ENCODE measurements at places on chromosomes 12 and 14.

- no peak for DNase-seq
Measured at GRCh38 chr12:119283310-119283709, 51.2 kb upstream of the CCDC60 start.

DNA sequence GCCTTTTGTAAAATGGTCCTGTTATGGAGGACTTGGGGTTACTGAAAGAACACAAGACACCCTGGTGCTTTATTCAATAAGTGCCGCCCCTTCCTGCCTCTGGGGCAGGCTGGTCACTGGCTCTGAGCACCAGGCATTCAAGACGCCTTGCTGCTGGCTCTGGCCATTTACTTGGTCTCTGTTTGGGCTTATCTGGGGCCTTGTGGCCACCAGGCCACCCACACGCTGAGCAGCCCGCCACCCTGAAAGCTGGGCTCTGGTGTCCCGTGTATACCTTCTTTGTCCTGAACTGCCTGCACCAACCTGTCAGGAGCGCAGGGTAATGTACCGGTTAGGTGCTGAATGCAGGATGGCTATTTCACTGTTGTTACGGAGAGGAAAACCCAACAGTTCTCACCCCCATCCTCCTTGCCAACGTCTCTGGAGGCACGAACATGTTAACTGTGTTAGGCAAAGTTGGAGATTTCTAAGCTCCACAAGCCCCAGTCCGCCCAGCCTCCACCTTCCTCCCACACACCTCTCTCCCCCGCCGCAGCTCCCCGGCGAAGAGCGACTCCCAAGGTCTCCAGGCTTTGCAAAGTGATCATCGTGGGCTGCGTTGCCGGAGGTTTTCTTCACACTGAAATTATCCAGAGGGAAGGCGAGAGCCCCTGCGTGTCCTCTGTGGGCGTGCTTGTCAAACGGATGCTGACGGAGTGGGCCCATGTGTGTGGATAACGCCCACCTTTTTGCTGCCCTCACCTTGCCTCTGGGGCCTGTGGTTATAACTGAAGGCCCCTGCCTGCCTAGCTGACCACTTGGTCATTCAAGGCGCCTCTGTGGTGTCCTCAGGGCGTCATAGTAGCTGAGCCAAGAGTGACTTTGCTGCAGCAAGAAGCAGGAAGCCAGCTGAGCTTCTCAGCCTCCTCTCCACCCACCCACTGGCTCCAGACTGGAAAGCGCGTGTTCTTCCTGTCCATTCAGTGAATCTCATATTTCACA is 18.8 kb upstream of the BEGAIN start:
- DNase-seq, result no peak

DNA sequence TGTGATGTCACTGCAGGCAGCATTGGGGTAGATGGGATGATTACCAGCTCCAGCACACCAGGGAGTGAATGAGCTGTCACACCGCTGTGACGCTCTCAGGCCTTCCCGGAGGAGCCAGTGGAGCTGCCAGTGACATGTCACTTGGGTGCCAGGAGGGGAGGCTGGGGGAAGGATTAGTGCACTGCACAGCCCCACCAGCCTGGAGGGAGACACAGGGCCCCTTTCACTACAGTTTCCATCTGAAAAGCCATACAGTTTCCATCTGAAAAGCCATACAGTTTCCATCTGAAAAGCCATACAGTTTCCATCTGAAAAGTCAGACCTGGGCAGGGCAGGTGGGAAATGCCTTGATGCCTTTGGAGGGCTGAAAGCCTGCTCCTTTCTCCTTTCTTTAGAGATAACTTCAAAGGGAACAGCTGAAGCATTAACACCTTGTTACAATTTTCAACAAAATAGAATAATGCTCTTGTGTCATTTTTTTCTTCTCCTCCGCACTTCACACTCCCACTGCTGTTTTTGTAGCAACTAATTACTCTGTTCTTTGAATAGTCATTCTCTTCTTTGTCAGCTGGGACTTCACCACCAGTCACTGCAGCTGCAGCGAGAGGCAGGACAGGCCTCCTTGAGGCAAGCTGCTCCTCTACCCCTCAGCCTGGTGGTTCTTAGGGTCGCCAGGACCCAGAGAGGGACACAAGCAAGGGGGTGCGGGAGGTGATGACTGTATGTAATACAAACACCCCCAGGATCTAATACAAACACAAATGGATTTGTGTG is 256.9 kb upstream of the RGS6 start:
- DNase-seq, result peak; percentile 77

- no peak for DNase-seq
Measured at GRCh38 chr12:121124402-121125109, 8.1 kb upstream of the P2RX7 start.

GRCh38 chr14:94584591-94585280 is 3.5 kb downstream of the SERPINA5 start:
- no peak for DNase-seq

- DNase-seq, result no peak
Measured at GRCh38 chr14:22820731-22821130, 5.5 kb upstream of the SLC7A7 start.

DNA sequence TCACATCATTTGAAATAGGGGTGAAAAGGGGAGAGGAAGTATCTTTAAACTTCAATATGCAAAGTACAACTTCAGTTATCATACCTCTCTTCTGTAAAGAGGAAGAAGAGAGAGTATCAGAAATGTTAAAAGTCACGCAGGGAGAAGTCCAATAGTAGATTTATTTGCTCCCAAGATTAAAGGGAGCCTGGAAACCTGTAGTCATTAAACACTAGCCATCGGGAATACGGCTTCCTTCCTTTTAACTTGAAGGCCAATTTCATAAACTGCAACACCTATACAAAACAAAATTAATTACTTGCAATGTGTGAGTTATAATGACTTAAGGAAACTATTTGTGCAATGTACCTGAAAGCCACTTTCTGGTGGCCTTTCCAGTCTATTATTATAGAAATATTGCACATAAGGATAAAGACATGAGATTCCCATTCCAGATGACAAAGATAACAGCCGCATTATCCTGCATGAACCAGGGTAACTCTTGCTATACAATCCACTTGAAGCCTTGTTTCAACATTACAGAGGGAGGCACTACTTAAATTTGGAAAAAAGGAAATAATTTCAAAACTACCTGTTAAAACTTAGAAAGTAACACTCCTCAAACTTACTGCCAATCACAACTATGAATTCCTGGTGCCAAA is 4.6 kb downstream of the BTG1 start:
- DNase-seq, result no peak

DNA sequence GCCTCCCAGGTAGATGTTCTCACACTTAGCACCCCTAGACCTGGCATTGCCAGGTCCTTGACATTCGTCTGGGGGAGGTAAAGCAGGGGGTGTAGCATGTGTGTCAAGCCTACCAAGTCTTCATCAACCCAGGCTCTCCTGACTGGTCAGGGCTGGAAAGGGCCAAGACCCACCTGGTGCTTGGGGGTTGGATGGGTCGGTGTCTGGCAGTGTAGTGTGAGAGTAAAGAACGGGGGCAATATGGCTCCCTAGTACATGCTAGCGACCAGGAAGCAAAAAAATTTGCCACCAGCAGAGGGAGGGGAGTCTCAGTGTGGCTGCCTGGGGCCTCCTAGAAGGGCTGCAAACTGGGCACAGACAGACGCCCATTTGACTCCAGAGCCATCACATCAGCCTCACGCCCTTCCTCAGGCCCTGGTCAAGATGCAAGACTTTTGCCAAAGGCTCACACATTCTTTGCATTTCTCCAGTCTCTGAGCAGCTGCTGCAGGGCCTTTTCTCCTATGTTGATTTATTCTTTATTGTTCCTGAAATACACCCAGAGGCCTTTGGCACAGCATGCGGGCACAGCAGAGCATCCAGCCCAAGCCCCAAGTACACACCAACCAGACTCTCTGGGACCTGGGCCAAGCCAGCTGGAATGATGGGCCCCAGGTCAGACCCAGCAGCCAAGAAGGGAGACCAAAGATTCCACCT is 38.3 kb upstream of the PNMA1 start:
- DNase-seq, result peak; percentile 41

DNA sequence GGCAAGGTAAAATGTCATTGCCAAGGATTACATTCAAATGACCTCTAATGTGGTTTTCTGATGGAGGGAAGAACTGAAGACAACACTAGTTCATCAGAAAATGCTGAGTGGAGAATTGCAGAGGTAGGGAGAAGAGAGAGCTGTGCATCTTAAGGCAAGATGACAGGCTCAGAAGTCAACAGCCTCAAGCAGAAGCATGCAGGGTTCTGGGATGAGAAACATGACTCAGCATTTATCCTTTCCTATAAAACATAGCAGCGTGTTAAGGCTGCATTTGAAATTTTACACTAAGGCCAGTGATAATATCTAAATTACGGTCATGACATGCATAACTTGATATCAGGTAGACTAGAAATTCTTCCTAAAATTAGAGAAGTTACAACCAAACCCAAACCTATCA is 53.7 kb upstream of the DYRK2 start:
- DNase-seq, result no peak

DNA sequence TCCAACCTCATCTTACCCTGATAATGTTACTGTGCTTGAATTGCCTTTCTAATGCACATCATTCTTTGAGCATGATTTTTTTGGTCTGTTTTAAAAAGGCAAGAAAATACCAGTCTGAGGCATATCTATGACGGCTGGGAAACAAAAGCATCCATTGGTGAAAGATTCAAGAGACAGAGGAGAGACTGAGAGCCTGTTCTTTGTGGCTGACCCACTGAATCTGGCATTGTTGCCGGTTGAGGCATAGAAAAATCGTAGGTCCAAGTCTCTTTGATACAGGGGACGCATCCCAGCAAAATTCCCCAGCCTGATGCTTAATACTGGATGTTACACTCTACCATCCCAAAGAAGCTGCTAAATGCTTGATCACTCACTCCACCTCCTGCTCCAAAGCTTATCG is 2.9 kb upstream of the KLHL42 start:
- DNase-seq, result no peak

GRCh38 chr14:21924479-21924878 is 250.9 kb upstream of the OR4E1 start:
- peak; percentile 46 for DNase-seq

DNA sequence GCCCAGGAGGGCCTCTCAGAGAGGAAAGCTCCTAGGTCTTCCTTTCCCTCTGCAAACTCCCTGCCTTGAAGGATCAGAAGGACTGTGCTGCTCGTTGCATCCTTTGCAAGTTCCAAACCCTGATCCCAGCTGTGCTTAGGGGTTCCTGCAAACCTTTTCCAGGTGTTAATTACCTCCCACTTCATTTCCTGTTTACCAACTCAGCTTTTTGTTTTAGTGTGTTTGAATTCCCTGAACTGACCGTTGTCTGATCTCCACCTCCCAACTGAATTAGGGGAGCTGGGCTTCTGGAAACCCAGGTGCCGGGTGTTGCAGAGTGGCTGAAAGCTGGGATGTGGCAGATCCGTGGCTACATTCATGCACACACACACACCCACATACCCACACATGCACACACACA is 20.6 kb upstream of the BDKRB1 start:
- DNase-seq, result no peak

DNA sequence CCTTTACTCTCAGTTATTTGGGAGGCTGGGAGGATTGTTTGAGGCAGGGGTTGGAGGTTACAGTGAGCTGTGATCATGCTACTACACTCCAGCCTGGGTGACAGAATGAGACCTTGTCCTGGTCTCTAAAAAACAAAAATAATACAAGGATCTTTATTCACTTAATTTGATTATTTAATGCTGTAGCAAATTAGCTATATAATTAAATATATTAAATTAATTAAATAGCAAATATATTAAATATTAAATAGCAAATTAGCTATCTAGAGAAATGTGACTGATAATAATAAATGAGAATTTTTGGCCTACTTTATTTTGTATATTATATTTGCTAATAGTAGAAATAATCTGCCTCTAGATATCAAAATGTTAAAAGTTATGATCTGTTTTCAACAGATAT is 298.8 kb upstream of the NAV3 start:
- no peak for DNase-seq

GRCh38 chr14:75748336-75748735 is 87.3 kb downstream of the TTLL5 start:
- DNase-seq, result no peak

DNA sequence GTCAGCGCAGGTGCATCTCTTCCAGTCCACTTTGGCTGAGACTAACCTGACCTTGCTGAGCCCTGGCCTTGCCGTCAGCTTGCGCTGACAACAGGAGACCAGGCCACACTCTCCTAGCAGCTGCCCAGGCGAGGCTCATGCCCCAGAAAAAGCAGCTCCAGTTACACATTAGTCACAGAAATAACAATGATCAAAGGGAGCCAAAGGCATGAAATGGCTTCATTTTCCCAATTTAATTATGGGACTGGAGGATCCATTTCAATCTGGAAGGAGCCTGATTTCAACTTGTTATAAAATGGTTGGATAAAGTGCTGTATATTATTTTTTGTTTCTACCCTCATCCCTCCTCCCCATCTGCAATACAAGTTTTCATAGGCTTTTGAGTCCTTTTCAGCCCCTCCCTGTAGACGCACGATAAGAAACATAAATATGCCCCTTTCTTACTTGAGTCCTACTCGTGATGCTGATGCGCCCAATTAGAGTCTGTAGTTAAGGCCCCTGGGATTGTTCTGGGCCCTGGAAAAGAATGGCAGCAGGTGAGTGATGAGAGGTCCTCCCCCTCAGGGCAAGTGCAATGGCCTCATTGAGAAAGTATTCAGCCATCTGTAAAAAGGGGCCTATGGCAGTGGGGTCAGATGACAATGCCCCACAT is 376.0 kb downstream of the C12orf75 start:
- DNase-seq, result peak; percentile 51

DNA sequence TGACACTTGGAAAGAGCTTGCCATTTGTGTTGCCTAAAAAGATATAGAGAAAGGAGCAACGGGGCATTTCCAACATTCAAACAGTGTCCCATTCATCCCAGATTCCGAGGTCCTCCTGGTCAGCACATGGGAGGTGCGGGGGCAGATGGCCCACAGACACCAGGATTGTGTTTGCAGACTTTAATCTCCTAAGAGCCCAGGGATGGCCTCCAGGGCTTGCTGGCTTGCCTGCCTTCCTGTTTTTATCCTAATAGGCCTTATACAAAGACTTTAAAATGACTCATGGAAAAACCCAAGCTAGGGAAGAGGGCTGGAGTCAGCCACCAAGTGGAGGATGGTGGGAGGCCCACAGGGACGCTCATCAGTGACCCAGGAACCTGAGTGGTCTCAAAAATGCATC is 21.5 kb upstream of the FAM181A start:
- DNase-seq, result no peak

- peak; percentile 87 for DNase-seq
Measured at GRCh38 chr14:102568115-102568614, 24.3 kb upstream of the RCOR1 start.

GRCh38 chr12:25404955-25405354 is 148.1 kb downstream of the LMNTD1 start:
- no peak for DNase-seq

DNA sequence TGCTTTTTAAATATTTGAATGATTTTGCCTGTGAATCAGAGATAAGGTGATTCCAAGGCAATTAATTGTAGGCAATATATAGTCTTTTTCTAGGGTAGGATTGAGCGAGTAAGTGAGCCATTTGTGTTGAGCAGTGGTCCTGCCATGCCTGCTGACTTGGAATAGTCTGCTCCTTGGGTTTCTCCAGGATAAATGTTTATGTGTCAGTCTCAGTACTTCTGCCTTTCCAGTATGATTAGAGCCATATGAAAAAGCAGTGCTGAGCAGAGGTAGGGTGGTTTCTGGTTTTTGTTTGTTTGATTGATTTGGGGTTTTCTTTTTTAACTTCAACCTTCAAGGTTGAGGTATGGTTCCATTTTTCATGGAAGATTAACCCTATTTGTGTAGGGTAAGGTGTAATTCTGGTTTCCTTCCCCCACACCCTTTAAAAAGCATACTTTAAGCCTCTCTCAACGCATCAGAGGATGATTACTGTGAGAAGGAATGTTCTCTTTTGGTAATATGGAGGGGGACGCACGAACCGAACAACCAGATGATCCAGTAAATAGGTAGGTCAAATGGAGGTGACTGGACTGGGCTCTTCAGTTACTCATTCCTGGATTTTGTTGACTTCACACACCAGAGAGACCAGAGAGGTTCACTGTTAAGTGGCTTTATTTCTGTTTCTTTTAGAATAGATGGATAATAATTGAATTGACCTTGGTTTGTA is 22.7 kb downstream of the FRMD6 start:
- DNase-seq, result no peak

Measured in H9 (cell line).